ENCODE measurements at places on chromosomes 11 and 22. TPM values are rescaled to one million over a fixed set of nuclear protein-coding genes. Genes with fewer than 3 reads are reported as not detected.

CHRM1 gene
- not detected for total RNA-seq

ATP5MG gene
- total RNA-seq = 136 TPM

DNA sequence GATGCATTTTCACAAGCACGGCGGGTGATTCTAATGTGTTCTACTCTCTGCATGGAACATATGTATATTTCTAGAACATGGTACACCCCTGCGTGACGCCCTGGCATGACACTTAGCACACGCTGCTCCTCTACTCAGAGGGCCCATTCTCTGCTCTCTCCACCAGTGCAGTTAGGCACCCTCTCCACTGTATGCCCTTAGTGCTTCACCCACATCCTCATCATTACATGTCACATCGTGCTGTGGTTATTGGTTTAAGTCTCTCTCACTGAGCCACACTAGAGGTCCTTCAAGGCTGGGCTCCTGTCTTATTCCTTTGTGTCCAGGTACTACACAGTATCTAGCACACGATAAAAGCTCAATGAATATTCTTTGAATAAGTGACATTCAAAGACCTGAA is 16.7 kb downstream of the TMPRSS13 start:
- H3K36me3 ChIP-seq = no peaks in the 10 kb centered on the region
- no peak for DNase-seq
- peaks cover 5% of the 10 kb centered on the region for H3K4me1 ChIP-seq
- no peak overlapping the region for H3K4me3 ChIP-seq
- H3K27me3 ChIP-seq = peaks cover 2% of the 10 kb centered on the region

GRCh38 chr11:61781585-61781984 is 10.8 kb downstream of the TMEM258 start:
- H3K4me3 ChIP-seq = no peak overlapping the region
- peaks cover 4% of the 10 kb centered on the region for H3K36me3 ChIP-seq
- peaks cover 10% of the 10 kb centered on the region for H3K4me1 ChIP-seq
- no peak overlapping the region for H3K27ac ChIP-seq

- no peaks in the 10 kb centered on the region for H3K4me1 ChIP-seq
- no peak overlapping the region for H3K27ac ChIP-seq
- DNase-seq = no peak
- no peak overlapping the region for H3K4me3 ChIP-seq
- H3K27me3 ChIP-seq = peaks cover 6% of the 10 kb centered on the region
Observed at GRCh38 chr11:11397036-11397415, 44.0 kb upstream of the CSNK2A3 start.

DNA sequence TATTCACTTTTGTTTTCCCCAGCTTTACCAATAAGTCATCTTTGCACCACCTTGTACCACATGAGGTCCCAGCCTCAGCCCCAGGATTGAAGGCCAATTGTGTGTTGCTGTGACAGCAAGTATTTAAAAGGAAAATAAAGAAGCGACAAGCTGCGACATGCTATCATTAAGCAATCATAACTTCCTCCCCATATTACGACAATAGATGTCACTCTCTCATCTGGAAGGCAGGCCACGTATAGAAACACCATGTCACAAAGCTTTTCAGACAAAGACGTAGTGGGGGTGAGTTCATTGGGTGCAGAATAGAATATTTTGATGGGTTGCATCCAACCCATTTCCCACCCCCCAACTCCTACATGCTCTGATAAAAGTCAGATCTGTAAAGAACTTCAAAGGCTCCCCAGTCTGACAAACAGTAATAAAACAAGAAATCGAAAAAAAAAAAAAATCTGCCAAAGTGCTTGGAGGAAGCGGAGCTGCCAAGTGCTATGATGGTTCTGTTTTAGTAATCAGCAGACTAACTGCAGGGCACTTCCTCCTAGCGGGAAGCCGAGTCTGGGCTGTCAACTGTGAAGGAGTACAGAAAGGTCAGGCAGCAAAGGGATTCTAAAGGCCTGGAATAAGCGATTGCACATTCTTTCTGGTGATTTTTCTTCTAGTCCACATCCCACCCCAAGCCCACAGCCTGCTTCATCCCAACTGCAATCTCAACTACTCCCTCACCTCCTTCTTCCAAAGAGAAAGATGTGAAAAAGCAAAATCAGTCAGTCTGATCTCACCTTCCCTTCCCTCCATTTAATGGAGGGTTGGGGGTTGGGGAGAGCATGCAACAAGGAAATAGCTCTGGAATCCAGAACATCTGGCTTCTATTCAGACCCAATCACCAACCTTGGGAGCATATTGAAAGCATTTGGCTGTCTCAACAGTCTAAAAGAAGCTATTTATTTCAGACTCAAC is 131.4 kb upstream of the UBASH3B start:
- no peaks in the 10 kb centered on the region for H3K36me3 ChIP-seq
- DNase-seq = no peak
- peaks cover 21% of the 10 kb centered on the region for H3K27me3 ChIP-seq
- H3K27ac ChIP-seq = no peak overlapping the region
- no peak overlapping the region for H3K4me3 ChIP-seq

- peaks cover 5% of the 10 kb centered on the region for H3K36me3 ChIP-seq
- H3K4me3 ChIP-seq = no peak overlapping the region
- H3K27ac ChIP-seq = no peak overlapping the region
- peaks cover 6% of the 10 kb centered on the region for H3K4me1 ChIP-seq
- H3K27me3 ChIP-seq = no peaks in the 10 kb centered on the region
- no peak for DNase-seq
Observed at GRCh38 chr22:45212306-45212709, 28.4 kb downstream of the KIAA0930 start.

- H3K4me3 ChIP-seq = no peak overlapping the region
- H3K4me1 ChIP-seq = no peaks in the 10 kb centered on the region
- peaks cover 5% of the 10 kb centered on the region for H3K27me3 ChIP-seq
- no peaks in the 10 kb centered on the region for H3K36me3 ChIP-seq
- no peak for DNase-seq
- H3K27ac ChIP-seq = no peak overlapping the region
Observed at GRCh38 chr11:64582885-64583284, 8.1 kb upstream of the SLC22A12 start.

GRCh38 chr11:111462329-111462728 is 49.9 kb downstream of the BTG4 start:
- H3K4me3 ChIP-seq = no peak overlapping the region
- DNase-seq = no peak
- peaks cover 6% of the 10 kb centered on the region for H3K27me3 ChIP-seq
- H3K36me3 ChIP-seq = no peaks in the 10 kb centered on the region
- no peak overlapping the region for H3K27ac ChIP-seq

DNA sequence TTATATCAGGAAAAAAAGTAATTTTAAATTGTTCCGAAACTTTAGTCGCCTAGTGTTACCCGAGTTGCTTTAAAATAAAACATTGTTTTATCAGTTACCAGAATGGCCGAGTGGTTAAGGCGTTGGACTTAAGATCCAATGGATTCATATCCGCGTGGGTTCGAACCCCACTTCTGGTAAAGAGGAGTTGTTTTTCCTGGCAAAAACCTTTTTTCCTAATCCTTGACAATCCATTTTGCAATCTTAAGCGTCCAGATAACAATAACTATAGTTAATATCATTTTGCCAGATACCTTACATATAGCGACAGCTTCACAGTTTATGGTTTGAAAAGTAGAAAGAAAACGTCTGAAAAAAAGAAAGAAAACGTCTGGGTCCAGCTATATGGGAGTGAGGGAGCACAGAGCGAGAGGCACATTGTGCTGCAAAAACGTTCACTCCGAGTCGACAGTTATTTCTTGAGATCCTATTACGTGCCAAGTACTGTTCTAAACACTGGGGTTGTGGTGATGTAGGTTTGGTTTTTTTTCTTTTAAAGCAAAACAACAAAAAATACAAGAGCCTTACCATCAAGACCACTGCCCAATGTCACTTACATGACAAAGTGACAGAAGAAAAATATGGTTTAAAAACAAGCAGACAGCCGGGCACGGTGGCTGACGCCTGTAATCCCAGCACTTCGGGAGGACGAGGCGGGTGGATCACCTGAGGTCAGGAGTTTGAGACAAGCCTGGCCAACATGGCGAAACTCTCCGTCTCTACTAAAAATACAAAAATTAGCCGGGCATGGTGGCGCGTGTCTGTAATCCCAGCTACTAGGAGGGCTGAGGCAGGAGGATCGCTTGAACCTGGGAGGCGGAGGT is 40.6 kb downstream of the OR4D9 start:
- peak; percentile 44 for DNase-seq
- H3K27me3 ChIP-seq = peaks cover 2% of the 10 kb centered on the region
- H3K4me3 ChIP-seq = peak overlapping the region; percentile 79
- peak overlapping the region; percentile 96 for H3K27ac ChIP-seq

DNA sequence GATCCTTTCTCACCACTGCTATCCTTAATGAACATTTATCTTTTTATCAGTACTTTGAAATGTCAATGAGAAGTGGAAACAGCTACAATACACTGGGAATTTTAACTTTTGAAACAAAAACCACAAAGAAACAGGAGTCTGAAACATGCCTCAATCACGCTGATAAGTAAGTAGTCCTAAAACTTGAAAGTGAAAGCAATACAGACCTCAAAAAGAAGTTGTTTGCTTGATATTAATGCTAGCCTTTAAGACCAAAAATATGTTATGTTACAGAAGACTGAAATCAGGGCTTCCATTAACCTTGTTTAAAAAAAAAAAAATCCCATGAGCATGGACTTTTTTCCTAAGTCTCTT is 21.3 kb downstream of the PHF21A start:
- H3K36me3 ChIP-seq = no peaks in the 10 kb centered on the region
- peak overlapping the region; percentile 39 for H3K4me3 ChIP-seq
- no peaks in the 10 kb centered on the region for H3K27me3 ChIP-seq
- peaks cover 45% of the 10 kb centered on the region for H3K4me1 ChIP-seq

DNA sequence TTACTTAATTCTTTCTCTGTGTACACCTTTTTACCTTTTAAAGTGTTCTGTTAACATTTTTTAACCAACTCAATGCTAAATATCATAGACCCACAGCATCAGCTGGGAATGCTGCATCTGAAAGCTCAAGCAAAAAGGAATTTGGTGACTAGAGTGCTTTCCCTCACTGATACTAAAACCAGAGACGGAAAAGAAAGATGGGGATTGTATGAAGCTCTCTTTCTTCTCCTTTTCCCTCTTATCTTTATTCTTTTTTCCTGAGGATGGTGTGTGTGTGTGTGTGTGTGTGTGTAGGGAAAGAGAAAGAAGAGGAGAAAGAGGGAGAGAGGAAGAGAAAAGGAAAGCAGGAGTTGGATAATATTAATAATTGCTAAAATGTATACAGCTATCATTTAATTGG is 4.1 kb upstream of the SIK2 start:
- peaks cover 13% of the 10 kb centered on the region for H3K4me1 ChIP-seq
- no peak overlapping the region for H3K27ac ChIP-seq
- H3K36me3 ChIP-seq = no peaks in the 10 kb centered on the region
- no peak for DNase-seq
- peaks cover 4% of the 10 kb centered on the region for H3K27me3 ChIP-seq

DNA sequence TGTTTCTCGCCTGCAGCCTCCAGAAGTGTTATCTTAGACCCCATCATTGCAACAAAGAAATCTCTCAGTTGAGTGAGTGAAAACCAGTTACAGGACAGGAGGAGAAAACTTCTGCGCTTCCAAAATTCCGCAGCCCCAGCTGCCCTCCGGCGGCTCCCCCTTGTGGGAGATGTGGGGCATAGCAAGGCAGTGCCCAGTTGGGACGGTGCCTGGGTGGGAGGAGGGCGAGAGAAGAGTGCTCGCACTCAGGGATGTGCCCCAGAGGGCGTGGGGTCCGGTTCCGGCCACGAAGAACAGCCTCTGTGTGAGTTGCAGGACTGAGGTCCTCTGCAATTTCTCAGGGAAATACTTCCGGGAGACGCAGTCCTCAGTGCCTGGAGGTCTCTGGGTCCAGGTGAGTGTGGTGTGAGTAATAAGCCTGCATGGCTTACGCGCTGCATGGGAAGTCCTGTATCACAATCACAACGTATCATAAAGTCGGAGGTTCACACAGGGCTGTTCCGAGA is 87.0 kb upstream of the BLID start:
- peak; percentile 69 for DNase-seq
- no peak overlapping the region for H3K4me3 ChIP-seq
- no peaks in the 10 kb centered on the region for H3K36me3 ChIP-seq
- H3K4me1 ChIP-seq = no peaks in the 10 kb centered on the region
- H3K27ac ChIP-seq = no peak overlapping the region

GRCh38 chr11:98600103-98600502 is 420.6 kb upstream of the CNTN5 start:
- DNase-seq = no peak
- H3K4me1 ChIP-seq = no peaks in the 10 kb centered on the region
- H3K4me3 ChIP-seq = no peak overlapping the region
- H3K27ac ChIP-seq = no peak overlapping the region
- H3K27me3 ChIP-seq = no peaks in the 10 kb centered on the region
- H3K36me3 ChIP-seq = no peaks in the 10 kb centered on the region

- H3K27me3 ChIP-seq = no peaks in the 10 kb centered on the region
- peaks cover 24% of the 10 kb centered on the region for H3K4me1 ChIP-seq
- no peak overlapping the region for H3K27ac ChIP-seq
Observed at GRCh38 chr22:27880778-27881394, 38.2 kb downstream of the PITPNB start.

GRCh38 chr11:32255841-32256240 is 165.0 kb downstream of the RCN1 start:
- no peaks in the 10 kb centered on the region for H3K4me1 ChIP-seq
- no peak for DNase-seq
- no peaks in the 10 kb centered on the region for H3K36me3 ChIP-seq
- H3K27me3 ChIP-seq = peaks cover 13% of the 10 kb centered on the region
- no peak overlapping the region for H3K4me3 ChIP-seq

DNA sequence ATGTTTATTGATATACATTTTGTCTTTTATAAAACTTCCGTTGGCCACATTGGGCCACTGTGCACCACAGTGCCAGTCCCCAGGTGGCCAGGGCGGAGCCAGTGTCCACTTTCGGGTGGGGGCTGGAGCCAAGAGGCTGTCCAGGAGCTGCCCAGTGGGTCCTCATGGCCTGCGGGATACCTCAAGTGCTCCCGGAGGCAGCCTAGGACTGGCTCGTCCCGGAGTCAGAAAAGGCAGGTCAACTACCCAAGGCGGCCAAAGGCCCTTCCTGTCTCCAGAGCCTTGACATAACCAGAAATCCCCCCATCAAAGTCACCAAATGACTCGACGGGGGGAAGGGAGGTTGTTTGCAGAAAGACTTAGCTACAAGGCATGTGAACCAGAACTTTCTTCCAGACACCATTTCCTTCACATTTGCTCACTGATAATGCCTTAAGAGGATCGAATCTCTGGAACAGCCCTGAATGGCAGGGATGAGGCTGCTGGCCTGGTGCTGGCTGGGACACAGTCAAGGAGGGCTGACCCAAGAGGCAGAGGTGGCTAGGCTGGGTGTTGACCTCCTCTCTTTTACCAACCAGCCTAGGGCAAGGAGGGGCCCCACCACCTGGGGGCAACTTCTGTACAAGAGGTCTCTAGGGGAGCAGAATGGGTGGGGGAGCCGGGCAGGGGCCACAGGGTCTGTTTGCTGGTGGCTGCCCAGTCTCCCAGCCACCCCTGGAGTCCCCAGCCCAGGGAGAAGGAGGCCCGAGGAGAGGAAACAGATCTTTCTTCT is 8.4 kb downstream of the MRGPRF start:
- DNase-seq = no peak
- H3K27ac ChIP-seq = no peak overlapping the region
- no peaks in the 10 kb centered on the region for H3K27me3 ChIP-seq
- H3K4me1 ChIP-seq = no peaks in the 10 kb centered on the region
- no peak overlapping the region for H3K4me3 ChIP-seq
